Transverse colon (tissue), 4 donors: ENCODE measurements at places on chromosomes 7 and 10. TPM values are rescaled to one million over a fixed set of nuclear protein-coding genes. Genes with fewer than 3 reads are reported as not detected.

GPR22 gene
- total RNA-seq = 0.14 TPM

DNA sequence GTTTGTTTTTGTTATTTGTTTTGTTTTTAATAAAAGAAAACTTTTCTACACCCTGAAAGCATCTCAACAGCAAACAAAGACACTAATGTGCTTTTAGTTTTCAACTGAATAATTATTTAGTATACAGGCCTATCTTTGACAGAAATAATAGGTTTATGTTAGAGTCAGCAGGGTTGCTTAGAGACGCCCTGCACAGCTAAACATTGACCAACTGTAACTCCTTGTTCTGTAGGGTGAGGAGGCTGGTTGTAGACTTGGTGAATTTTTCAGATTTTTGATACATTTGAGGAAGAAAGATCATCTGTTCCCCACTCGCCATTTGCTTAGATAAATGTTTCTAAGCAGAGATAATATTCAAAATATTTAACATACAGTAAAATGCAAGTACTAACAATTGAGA is 103.1 kb downstream of the CALCR start:
- DNase-seq = no peak
- no peak overlapping the region for H3K4me3 ChIP-seq
- H3K36me3 ChIP-seq = no peaks in the 10 kb centered on the region
- H3K27me3 ChIP-seq = no peaks in the 10 kb centered on the region

- H3K36me3 ChIP-seq = no peaks in the 10 kb centered on the region
- DNase-seq = no peak
- no peaks in the 10 kb centered on the region for H3K27me3 ChIP-seq
- no peak overlapping the region for H3K27ac ChIP-seq
Measured at GRCh38 chr10:84097787-84098353, 41.4 kb upstream of the GHITM start.

DNA sequence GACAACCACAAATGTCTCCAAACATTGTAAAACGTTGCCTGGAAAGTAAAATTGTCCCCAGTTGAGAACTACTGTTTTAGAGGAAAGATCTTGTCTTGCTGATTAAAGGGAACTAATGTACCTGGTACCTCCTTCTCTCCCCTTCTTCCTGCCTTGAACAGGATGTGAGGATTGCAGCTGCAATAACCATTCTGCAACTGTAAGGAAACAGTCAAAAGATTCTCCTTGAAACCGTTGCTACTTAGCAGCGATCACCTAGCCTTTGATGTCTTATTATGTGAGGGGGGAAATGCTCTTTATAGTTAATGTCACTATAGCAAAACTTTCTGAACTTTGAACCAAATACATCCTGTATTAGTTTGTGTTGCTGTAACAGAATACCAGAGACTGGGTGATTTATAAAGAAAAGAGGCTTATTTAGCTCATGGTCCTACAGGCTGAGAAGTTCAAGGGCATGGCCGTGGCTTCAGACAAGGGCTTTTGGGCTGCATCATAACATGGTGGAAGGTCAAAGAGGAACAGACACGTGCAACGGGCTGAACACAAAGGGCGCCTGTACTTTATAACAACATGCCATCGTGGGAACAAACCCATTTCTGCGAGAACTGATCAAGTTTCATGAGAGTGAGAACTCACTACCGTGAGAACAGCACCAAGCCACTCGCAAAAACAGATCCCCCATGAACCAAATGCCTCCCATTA is 54.2 kb upstream of the PARD3 start:
- no peaks in the 10 kb centered on the region for H3K27me3 ChIP-seq
- DNase-seq = no peak
- no peak overlapping the region for H3K27ac ChIP-seq
- H3K4me3 ChIP-seq = no peak overlapping the region

DNA sequence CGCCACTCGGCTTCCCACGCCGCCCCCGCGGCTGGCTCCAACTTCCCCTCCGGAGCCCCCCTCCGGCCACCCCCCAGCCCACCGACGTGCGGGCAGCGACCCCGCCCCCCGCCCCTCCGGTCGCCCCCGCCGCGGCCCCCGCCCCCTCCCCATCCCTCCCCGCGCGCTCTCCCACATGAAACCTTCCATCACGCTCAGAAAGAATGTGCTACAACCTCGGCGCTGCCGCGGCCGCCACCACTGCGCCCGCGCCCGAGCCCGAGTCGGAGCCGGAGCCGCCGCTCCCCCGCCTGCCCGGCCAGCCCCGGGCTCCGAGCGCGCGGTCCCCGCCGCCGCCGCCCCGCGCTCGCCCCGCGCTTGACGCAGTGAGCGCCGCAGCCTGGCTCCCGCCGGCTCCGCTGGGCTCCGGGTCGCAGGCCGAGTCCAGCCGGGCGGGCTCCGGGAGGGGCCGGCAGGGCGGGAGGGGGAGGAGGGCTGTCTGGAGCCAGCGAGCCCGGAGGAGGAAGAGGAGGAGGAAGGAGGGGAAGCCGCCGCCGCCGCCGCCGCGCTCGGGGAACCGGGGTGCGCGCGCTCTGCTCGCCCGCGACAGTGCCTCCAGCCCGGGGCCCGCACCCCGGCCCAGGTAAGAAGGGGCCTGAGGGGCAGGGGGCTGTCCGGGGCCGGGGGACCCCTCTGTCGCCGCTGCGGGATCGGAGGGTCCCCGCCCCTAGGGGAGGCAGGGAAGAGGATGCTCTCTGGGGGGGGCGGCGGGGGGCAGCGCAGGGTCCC is 4.3 kb upstream of the ELFN1 start:
- peaks cover 93% of the 10 kb centered on the region for H3K27me3 ChIP-seq
- no peak for DNase-seq
- H3K4me3 ChIP-seq = peak overlapping the region; percentile 37
- H3K36me3 ChIP-seq = no peaks in the 10 kb centered on the region
- H3K4me1 ChIP-seq = peaks cover 11% of the 10 kb centered on the region

AKR1C1 gene
- 17.5 TPM for total RNA-seq

DNA sequence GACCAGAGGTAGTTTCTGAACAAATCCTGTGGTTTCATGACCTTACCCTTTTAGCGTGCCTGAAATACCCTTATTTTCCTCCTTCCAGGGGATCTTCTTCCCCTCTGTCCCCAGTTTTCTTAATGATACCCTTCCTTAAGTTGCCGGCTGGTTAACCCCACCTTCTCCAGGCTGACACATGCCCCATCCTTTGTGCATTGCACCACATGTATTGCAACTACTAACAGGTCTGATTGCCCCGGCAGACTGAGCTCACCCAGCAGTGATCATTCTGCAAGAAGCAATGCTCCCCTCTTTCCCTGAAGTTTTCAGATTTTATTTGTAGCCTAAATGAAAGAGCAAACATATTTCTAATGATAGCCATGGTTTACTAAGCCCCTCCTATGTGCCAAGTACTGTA is 108.2 kb downstream of the HIP1 start:
- DNase-seq = no peak
- H3K36me3 ChIP-seq = no peaks in the 10 kb centered on the region
- no peaks in the 10 kb centered on the region for H3K27me3 ChIP-seq
- no peaks in the 10 kb centered on the region for H3K4me1 ChIP-seq
- no peak overlapping the region for H3K27ac ChIP-seq

GRCh38 chr10:77313066-77313750 is 324.4 kb downstream of the KCNMA1 start:
- H3K36me3 ChIP-seq = no peaks in the 10 kb centered on the region
- no peaks in the 10 kb centered on the region for H3K27me3 ChIP-seq
- H3K27ac ChIP-seq = peak overlapping the region; percentile 32
- H3K4me1 ChIP-seq = peaks cover 9% of the 10 kb centered on the region
- H3K4me3 ChIP-seq = no peak overlapping the region

FAM237B gene
- not detected for total RNA-seq

DNA sequence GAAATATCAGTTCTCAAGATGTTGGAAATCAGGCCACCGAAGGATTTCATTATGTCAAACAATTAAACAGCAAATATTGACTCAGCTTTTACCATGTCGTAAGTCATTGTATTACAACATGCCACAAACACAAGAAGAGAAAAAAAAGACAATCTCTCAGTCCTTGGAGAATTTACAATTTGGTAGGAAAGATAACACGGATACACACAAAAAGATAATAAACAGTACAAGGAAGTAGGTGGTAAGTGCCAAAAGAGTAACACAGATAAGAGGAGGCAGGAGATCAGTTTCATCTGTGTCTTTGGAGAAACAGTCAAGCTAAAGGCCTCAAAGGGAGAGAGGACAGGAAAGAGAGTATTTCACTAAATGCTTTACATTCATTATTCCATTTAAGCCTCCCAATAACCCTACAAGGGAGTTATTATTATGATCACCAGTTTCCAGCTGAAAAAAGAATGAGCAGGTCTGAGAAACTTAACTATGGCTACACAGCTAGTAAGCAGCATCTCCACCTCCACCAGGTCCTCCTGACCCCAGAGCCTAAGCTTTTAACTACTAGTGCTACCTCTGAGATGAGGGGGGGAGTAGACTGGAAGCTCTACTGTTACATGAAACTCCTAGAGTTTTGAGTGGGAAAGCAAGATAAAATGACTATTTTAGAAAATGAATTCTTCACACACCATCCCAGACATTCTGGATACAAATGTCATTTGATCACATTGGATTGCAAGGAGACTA is 13.9 kb upstream of the DNAJC1 start:
- no peak for DNase-seq
- H3K27ac ChIP-seq = no peak overlapping the region
- H3K4me3 ChIP-seq = no peak overlapping the region
- H3K36me3 ChIP-seq = no peaks in the 10 kb centered on the region
- H3K4me1 ChIP-seq = no peaks in the 10 kb centered on the region
- no peaks in the 10 kb centered on the region for H3K27me3 ChIP-seq

DNA sequence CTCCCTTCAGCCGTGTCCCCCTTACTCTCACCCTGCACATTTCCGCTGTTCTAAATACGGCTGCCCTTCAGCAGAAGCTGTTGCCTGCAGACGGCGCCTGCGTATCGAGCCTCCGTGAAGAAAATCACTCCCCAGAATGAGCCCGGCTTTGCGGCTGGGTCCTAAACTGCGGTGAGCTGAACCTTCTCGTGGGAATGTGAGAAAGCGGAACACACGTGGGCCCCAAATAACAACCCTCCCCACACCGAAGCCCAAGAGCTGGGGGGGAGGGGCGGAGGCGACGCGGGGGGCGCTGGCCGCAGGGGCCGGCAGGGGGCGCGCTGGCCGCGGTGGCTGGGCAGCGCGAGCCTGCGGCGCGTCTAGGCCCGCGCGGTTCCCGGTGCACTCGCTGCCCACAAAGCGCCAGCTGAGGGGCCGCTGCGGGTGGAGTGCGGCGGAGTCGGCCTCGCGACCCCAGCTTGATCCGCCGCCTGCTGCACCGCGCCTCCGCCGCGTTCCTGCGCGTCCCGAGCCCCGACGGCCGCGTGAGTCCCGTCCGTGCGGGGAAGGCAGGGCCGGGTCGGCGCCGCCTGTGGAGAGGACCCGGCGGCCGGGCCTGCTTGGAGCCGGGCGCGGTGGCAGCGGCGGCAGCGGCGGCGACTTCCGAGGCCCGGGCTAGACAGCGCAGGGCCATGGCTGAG is at the start of gene ZNF398:
TSS of gene ZNF398 (plus strand) at position 382 of the 680 bp plus-strand sequence. CDS start at position 672, 290 bp downstream.
- peak within 1 kb of the TSS; percentile 92 for H3K27ac ChIP-seq
- H3K36me3 ChIP-seq = no peaks in the 10 kb centered on the region
- no peaks in the 10 kb centered on the region for H3K27me3 ChIP-seq
- peaks cover 23% of the 10 kb centered on the region for H3K4me1 ChIP-seq
- H3K4me3 ChIP-seq = peak within 1 kb of the TSS; percentile 63
- DNase-seq = peak; percentile 79

DNA sequence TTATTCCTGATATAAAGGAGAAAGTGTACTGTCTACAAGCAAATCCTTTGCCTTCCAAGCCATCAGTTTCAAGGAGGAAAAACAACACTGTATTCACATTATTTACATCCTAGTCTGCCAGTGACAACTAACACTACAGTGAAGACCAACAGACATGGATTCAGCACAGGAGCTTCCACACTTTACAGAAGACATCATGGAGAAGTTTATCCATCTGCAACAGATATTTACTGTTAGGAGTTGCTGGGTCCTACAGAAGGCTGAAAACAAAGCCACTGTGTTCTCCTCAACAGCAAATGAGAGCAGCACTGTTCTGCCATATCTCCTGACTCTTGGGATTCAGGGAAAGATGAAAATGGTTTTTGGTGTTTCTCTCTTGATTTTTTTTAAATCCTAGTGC is 31.9 kb downstream of the NAPEPLD start:
- no peaks in the 10 kb centered on the region for H3K36me3 ChIP-seq
- DNase-seq = no peak
- no peak overlapping the region for H3K27ac ChIP-seq

FRMPD2 gene
- total RNA-seq = not detected

DNA sequence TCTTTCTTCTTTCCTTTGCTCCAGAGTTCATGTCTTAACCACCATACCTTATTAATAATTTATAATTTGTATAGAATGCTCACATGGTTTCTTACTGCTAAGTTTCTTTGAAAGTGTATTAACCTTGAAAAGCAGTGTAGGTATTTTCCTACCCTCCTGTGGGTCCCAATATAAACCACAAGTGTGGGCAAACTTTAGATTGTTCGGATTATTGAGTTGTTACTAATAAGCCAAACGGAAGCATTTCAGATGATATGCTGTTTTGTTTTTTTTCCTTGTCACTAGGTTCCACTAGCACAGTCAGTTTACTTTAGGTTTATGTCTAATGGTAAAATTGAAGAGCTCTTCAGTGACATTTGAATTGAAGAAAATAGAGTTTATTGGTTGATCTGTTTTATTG is 10.2 kb downstream of the SSBP1 start:
- H3K4me1 ChIP-seq = no peaks in the 10 kb centered on the region
- H3K27me3 ChIP-seq = no peaks in the 10 kb centered on the region
- H3K27ac ChIP-seq = no peak overlapping the region
- no peak overlapping the region for H3K4me3 ChIP-seq
- H3K36me3 ChIP-seq = peaks cover 10% of the 10 kb centered on the region
